Activated CD4-positive, alpha-beta memory T cell treated with anti-CD3 and anti-CD28 coated beads, Interleukin-2, amount 10 ng/mL, durations not matched to agents 7 days and 5 days (primary cell): ENCODE measurements at places on chromosomes 1 and 21. TPM values are rescaled to one million over a fixed set of nuclear protein-coding genes. Genes with fewer than 3 reads are reported as not detected.
A peak's percentile ranks its signal among the peaks of the same experiment; 100 is the strongest.

Gene CRYBG2
- total RNA-seq = 1.9 TPM

Gene ADCY10
- 0.13 TPM for total RNA-seq

Gene KCNE1
- total RNA-seq = not detected

Gene IGSF9
- total RNA-seq = not detected

DNA sequence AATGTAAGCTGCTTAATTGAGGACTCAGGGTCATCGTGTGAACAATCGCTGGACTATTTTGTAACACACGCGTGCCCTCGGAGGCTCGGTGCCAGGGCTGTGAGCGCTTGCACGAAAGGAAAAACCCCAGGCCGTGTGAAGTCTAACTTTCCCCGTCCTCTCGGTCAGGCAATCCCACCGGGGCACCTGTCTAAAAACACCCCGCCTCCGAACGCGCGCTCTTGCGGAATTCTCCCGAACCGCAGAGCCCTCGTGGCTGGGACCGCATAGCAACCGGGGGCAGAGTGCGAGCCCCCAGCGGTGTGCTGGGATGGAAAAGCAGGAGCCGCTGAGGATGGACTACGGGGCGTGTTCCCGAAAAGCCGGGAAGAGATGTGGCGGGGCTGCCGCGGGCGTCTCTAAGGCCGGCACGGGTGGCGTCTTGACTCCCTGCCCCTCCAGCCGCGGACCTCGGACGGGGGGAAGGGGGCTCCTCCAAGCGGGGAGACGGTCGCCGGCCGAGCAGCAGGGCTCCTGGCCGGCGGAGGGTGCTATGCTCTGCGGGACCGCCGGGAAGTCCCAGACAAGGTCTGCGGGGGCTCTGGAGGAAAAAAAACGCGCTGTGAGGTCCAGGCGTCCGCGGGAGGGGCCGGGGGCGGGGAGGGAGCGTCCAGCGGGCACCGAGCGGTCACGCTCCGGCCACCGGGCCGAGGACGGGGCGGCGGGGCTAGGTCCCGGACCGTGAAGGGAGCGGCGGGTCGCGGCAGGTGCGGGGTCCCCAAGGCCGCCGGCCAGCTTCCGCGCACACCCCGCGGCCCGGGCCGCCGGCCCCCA is 936 bp downstream of the ZBTB21 start:
- H3K27ac ChIP-seq = peak overlapping the region; percentile 56
- peaks cover 34% of the 10 kb centered on the region for H3K27me3 ChIP-seq
- H3K4me1 ChIP-seq = peaks cover 22% of the 10 kb centered on the region
- H3K4me3 ChIP-seq = peak overlapping the region; percentile 88
- DNase-seq = peak; percentile 40

DNA sequence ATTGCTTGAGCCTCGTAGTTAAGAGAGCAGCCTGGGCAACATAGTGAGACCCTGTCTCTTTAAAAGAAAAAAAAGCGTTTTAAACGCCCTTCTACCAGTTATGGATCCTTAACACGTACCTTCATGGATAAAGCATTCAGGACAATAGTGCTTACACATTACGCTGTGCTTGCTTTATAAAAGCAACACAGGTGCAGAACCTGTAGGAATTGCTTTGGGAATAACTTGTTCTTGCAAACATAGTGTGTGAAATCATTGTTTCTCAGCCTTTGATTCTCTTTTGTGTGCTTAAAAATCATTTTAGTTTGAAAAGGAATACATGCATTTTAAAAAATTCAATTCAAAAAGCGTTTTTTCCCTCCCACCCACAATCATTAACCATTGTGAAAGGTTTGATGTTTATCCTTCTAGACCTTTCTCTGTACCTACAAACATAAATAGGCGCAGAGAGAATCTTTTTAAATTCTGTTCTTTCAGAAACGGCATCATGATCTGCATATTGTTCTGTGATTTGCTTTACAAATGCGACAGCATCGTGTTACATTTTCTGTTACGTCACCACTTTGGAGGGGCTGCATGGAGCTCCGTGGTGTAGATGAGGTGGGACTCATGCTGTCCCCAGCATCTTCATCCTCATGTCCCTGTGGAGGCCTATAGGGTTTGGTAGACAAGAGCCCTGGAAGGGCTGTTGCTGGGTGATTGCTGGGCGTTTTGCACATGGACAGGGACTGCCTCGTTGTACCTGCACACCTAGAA is 54.6 kb downstream of the SPSB1 start:
- H3K27ac ChIP-seq = no peak overlapping the region
- no peaks in the 10 kb centered on the region for H3K27me3 ChIP-seq
- H3K4me1 ChIP-seq = peaks cover 2% of the 10 kb centered on the region
- H3K4me3 ChIP-seq = no peak overlapping the region
- no peaks in the 10 kb centered on the region for H3K36me3 ChIP-seq

- H3K4me3 ChIP-seq = no peak overlapping the region
- H3K4me1 ChIP-seq = peaks cover 5% of the 10 kb centered on the region
- no peak for DNase-seq
Observed at GRCh38 chr1:220703305-220703704, 13.1 kb downstream of the C1orf115 start.

- H3K27ac ChIP-seq = no peak overlapping the region
- no peak for DNase-seq
- peaks cover 6% of the 10 kb centered on the region for H3K36me3 ChIP-seq
- peaks cover 25% of the 10 kb centered on the region for H3K27me3 ChIP-seq
- H3K4me3 ChIP-seq = no peak overlapping the region
Observed at GRCh38 chr1:203096566-203096965, 10.8 kb upstream of the MYOG start.

DNA sequence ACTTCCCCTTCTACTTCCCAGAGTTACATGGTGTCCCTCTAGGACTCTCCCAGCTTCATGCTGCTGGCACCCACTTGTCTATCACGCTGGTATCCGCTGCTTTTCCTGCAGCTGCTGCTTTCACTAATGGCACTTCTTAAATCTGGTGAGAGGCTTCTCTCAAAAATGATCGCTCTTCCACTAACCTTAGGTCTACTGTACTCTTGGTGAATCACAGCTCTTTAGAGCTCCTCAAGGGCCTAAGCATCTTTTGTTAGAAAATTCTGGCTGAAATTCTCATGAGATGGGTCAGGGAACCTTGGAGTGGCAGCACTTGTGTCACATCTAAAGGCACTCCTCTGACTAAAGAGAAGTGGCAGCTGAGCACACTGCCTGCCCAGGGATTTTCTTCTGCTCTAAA is 32.1 kb downstream of the ZMYND12 start:
- H3K4me3 ChIP-seq = no peak overlapping the region
- H3K4me1 ChIP-seq = no peaks in the 10 kb centered on the region
- no peak overlapping the region for H3K27ac ChIP-seq
- no peaks in the 10 kb centered on the region for H3K36me3 ChIP-seq
- no peaks in the 10 kb centered on the region for H3K27me3 ChIP-seq

DNA sequence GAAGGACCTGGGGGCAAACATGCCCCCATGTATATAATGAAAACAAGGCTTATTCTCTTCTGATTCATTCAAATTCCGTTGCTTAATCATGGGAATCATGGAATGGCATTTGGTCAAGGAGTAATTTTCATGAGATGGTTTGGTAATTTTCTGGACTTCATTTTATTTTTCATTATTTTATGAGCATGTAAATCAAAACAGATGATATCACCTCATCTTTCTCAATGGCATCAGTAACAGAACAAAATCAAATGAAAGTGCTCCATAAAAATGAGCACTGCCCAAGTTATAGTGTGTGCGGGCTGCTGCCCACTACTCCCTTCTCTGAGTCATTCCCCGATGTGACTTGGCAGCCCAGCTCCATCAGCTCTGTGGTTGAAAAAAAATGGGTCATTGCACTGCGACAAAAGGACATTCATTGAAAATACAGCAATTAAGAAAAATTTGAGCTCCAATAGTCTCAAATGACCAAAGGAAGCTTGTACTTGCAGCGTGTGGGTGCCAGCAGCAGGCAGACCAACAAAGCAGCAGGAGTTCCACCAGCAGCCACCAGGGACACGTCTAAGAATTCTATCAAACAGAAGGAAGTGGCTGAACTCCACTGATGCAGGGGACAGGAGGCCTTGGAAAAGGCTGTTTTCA is 84.3 kb upstream of the VAV3 start:
- peaks cover 3% of the 10 kb centered on the region for H3K27me3 ChIP-seq
- no peak overlapping the region for H3K4me3 ChIP-seq
- no peaks in the 10 kb centered on the region for H3K36me3 ChIP-seq

DNA sequence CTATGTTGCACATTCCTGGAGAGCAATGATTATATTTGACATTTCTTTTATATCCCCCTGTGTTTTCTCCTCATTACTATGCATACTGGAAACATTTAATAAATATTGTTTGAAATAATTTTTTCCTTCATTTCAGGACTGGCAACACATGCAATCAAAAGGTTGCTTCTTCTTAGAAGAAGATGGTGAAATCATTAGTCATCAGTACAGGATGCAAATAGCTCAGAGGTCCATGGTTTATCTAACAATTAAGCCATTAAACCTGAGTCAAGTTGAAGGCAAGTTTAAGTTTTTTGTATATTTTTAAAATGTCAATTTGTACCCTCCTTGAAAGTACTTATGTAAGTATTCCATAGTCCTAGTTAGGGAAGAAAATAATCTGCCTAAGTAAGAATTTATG is 22.5 kb downstream of the EFCAB7 start:
- no peak for DNase-seq
- H3K4me1 ChIP-seq = no peaks in the 10 kb centered on the region
- no peak overlapping the region for H3K27ac ChIP-seq
- H3K27me3 ChIP-seq = no peaks in the 10 kb centered on the region

- DNase-seq = peak; percentile 88
- H3K36me3 ChIP-seq = peaks cover 10% of the 10 kb centered on the region
- no peak overlapping the region for H3K4me3 ChIP-seq
- H3K27me3 ChIP-seq = no peaks in the 10 kb centered on the region
- H3K4me1 ChIP-seq = no peaks in the 10 kb centered on the region
- H3K27ac ChIP-seq = no peak overlapping the region
Observed at GRCh38 chr1:27284425-27285273, 37.3 kb upstream of the TMEM222 start.

- H3K27me3 ChIP-seq = no peaks in the 10 kb centered on the region
- H3K36me3 ChIP-seq = no peaks in the 10 kb centered on the region
- peak overlapping the region; percentile 16 for H3K4me3 ChIP-seq
- peak; percentile 80 for DNase-seq
Observed at GRCh38 chr1:1200876-1201810, 5.2 kb downstream of the TNFRSF18 start.

DNA sequence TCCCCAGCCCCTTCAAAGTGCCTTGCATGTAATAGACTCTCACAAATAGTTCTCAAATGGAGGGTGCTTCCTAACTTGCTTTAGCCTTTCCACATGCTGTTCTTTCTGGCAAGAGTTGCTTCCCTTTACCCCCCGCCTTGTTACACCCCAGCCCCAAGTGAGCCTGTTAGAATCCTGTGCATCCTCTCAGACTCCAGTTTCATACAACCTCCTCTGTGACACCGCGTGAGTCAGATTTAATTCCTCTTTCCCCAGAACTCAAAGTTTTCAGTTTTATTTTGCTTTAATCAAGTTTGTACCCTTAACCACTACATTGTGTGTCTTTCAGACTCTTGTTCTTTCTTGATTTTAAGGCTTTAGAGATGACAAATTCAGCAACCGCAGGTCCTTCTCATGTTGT is 234.5 kb upstream of the HOOK1 start:
- no peak overlapping the region for H3K4me3 ChIP-seq
- H3K36me3 ChIP-seq = no peaks in the 10 kb centered on the region
- no peaks in the 10 kb centered on the region for H3K27me3 ChIP-seq
- no peak for DNase-seq
- H3K4me1 ChIP-seq = no peaks in the 10 kb centered on the region

GRCh38 chr21:44550807-44551206 is 498 bp downstream of the KRTAP10-2 start:
- no peaks in the 10 kb centered on the region for H3K27me3 ChIP-seq

GRCh38 chr1:4149281-4149680 is 249.2 kb upstream of the C1orf174 start:
- no peak for DNase-seq
- no peaks in the 10 kb centered on the region for H3K27me3 ChIP-seq
- H3K4me3 ChIP-seq = no peak overlapping the region
- no peak overlapping the region for H3K27ac ChIP-seq
- no peaks in the 10 kb centered on the region for H3K36me3 ChIP-seq

- H3K4me1 ChIP-seq = no peaks in the 10 kb centered on the region
- DNase-seq = no peak
- no peak overlapping the region for H3K27ac ChIP-seq
- H3K36me3 ChIP-seq = no peaks in the 10 kb centered on the region
- no peaks in the 10 kb centered on the region for H3K27me3 ChIP-seq
- no peak overlapping the region for H3K4me3 ChIP-seq
Observed at GRCh38 chr21:15309022-15309590, 244.3 kb upstream of the NRIP1 start.

- no peaks in the 10 kb centered on the region for H3K27me3 ChIP-seq
- DNase-seq = no peak
- H3K4me3 ChIP-seq = no peak overlapping the region
- H3K27ac ChIP-seq = no peak overlapping the region
- H3K4me1 ChIP-seq = peaks cover 7% of the 10 kb centered on the region
- no peaks in the 10 kb centered on the region for H3K36me3 ChIP-seq
Observed at GRCh38 chr1:210347112-210347511, 18.4 kb downstream of the HHAT start.

- no peak overlapping the region for H3K4me3 ChIP-seq
- H3K27me3 ChIP-seq = peaks cover 17% of the 10 kb centered on the region
- H3K4me1 ChIP-seq = no peaks in the 10 kb centered on the region
Observed at GRCh38 chr1:230342019-230342418, 84.1 kb downstream of the PGBD5 start.
